C1 segment of cervical spinal cord (tissue), 14 donors: ENCODE measurements at places on chromosomes 2 and 18.

- DNase-seq, result no peak
Observed at GRCh38 chr2:48207201-48207641, 300.9 kb upstream of the FBXO11 start.

- DNase-seq, result no peak
Observed at GRCh38 chr2:131036696-131037397, 56.4 kb downstream of the FAM168B start.

GRCh38 chr2:85199698-85200097 lies 66.5 kb downstream of the TCF7L1 start:
- DNase-seq, result no peak

GRCh38 chr2:100264121-100264520 lies 58.2 kb downstream of the LONRF2 start:
- DNase-seq, result no peak

DNA sequence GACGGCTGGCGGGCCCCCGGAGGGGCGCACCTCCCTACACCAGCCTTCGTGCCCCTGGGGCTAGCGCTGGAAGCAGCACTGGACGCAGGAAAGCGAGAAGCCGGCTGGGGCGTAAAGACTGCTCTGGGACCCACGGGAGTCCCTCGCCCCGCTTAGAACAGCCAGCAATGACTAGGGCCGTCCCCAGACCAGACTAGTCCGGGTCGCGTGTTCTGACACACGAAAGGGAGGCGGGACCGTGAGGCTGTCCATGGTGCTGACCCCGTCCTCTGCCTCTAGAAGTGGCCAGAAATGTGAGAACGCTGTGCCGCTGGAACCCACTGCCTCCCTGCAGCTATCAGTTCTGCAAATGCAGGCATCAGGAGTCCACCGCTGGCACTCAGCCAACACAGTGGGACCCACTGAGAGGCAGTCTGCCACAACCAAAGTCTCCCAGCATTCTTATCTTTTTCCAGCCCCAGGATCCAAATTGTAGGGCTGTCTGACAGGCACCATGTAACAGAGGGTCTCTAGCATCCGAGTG lies at the start of gene UCN:
TSS of gene UCN (minus strand) at position 87 of the 523 bp plus-strand sequence. CDS start 550 bp downstream, outside the sequence.
- DNase-seq, result no peak

DNA sequence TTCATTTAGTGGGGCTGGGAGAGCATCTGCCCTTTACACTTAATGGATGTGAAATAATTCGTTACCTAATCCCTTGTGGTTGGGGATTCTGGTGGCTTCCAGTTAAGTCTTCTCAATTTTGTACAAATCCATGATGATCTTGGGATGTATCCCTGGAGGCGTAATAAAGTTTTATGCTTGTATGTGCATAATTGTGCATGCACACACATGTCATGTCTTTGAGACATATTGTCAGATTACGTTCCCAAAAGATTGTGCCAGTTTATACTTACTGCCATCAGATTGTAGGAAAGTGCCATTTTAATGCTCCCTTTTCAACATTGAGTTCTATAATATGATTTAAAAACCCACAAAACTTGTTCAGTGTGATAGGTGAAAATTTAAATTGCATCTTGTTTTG lies 60.8 kb downstream of the CHRNA1 start:
- no peak for DNase-seq

- no peak for DNase-seq
Observed at GRCh38 chr2:235570966-235571692, 77.3 kb downstream of the AGAP1 start.

DNA sequence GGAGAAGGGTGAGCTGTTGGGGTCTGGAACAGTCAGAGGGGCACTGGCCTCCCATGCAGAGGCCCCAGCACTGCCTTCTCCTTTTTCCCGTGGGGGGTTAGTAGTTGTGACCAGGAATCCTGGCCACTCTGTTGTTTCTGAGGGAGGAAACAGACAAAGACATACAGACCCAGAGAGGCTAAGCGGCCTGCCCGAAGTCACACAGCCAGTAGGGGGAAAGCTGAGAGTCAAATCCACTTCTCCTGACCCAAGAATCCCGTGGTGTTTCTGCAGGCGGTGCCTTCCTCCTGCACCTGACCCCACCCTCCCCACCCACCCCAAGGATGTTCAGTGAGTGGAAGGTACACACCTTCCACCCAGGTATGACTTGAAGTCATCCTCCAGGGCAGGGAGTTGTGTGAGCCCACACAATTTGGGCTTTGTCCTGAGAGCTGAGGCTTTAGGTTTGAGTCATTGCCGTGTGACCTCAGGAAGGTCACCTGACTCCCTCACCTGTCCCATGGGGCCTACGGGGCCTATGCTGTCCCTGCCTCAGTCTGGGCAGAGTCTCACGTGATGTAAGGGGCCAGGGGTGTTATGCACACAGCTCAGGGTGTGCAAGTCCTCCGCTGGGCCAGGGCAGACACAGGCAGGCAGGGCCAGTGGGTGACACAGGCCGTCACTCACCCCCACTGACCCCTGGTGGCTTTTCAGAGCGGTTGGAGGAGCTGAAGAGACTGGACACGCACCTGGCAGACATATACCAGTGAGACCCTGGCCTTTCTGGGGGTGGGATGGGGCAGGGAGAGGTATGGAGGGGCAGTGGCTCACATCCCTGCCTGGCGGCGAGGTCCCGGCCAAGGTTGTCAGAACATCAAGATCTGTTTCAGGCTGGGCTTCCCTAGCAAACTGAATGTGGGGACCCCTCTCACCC lies 5.0 kb downstream of the NT5DC4 start:
- no peak for DNase-seq

DNA sequence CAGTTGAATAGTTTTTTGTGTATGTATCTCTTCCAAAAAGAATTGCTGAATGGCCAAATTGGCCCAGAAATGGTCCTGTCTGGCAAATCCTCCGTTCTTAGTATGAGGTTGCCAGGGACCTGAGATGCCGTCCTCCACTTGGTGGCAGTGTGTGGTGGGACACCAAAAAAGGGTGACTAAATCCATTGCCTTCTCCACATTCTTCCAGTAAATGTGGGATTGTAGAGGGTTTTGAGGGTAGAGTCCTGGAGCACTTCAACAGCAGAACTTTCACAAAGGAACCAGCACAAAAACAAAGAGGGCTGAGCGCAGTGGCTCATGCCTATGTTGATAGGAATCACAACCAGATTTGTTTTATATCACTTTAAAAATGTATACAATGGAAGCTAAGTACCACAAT lies 199.9 kb downstream of the BCL2 start:
- DNase-seq, result peak; percentile 8

DNA sequence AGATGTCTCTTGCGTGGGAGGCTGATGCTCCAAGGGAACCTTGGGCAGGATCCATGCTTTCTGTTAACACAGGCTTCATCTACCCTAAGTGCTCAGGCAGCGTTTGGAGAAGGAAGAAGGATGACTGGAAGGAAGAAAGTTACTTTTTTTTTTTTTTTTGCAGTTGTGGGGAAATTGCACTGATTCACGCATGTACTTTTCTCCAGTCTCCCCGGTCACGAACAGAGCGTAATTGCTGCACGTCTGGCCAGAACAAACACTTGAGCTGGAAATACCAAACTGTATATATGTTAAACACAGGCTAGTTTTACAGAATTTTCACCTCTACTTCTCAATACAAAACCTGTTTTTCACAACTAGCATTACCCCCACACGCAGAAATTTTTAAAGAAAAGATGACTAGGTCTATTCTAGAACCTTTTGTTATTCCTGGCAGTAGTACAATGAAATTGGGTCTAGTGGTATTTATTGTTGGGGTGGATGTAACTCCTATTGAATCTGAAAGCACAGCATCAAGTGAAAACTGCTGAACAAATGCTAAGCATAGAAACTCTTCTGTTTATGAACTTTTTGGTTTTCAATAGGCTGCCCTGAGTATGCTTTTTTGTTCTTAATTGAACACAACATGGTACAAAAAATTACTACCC lies 9.3 kb upstream of the SCYGR5 start:
- DNase-seq, result no peak

- no peak for DNase-seq
Observed at GRCh38 chr2:24328010-24328409, 32.3 kb downstream of the ITSN2 start.

DNA sequence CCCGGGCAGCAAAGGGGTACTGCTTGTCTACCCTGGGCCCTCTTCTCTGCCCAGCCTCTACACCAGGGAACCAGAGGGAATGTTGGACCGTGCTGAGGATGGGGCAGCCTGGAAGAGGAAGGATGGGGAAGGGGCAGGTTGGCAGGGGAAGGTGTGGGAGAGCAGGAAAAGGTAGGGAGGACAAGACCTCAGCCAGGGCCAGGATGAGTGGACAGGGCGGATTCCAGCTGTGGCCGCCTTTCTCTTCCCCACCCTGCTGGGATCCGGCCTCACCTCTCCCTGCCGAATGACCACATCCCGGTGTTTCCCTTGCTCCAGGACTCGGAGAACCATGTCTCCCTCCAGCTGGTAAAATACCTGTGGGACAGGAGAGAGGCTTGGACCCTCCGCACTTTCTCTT lies 8.9 kb downstream of the HAAO start:
- no peak for DNase-seq

- no peak for DNase-seq
Observed at GRCh38 chr2:224276251-224276650, 125.7 kb downstream of the FAM124B start.

GRCh38 chr2:127659408-127660290 lies 13.7 kb downstream of the GPR17 start:
- no peak for DNase-seq

DNA sequence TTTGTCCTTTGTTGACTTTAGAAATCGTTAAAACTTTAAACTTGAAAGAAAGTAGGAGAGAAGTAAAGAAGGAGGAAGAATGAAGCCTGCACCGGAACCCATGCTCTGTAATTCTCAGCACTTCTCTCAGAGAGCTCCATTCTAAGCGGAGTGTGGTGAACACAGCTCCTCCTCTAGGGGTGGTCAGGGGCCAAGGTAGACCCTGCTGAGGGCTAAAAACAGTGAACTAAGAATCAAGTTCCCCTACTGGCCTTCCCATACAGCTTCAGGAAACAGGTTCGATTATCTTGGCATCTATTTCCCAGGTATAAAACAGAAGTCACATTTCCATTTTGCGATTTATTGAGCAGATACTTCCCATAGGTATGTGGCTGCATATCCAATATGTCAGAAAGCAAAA lies 92.7 kb upstream of the ASAP2 start:
- DNase-seq, result no peak

DNA sequence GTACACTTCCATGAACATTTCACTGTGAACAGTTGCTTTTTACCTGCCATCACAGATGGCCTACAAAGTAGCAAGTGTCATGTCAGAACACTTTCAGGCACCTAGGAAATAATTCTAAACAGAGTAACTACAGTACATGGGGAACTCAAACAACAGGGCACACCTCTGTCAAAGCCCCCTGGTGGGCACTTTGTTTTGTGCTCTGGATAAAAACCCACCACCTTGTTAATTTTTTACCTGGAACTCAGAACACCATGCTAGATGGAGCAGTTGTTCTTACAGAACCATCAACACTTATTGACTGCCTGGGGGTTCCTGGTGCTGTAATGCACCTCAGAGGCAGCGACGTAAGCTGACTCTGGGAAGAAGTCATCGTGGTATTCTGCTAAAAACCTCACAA lies 2.3 kb downstream of the MSL3B start:
- DNase-seq, result no peak
